ENCODE measurements at places on chromosomes 5 and 9.

GRCh38 chr9:99353408-99353807 lies 131.3 kb downstream of the SEC61B start:
- no peak for DNase-seq

DNA sequence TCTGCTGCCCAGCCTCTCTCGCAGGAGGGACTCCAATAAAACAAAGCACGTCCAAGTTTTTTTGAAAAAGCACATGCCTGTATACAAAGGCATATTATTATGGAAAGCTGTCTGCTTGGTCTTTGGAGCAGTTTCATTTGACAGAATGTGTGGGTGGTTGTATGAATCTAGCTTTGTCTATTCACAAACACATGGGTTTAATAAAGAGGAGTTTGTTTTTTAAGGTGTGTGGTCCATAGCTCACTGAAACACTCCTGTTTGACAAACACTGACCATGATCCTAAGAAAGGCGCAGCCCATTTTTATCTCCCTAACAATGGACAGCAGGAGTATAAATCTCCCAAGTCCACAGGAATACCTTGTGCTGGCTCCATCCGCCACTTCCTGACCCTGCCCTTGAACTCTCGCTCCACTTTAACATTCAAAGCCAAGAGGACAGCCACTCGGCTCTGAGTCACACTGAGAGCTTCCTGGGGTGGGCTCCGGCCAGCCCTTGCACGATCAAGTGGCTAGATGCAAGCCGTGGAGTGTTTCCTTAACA lies 371.9 kb downstream of the EBF1 start:
- no peak for DNase-seq

DNA sequence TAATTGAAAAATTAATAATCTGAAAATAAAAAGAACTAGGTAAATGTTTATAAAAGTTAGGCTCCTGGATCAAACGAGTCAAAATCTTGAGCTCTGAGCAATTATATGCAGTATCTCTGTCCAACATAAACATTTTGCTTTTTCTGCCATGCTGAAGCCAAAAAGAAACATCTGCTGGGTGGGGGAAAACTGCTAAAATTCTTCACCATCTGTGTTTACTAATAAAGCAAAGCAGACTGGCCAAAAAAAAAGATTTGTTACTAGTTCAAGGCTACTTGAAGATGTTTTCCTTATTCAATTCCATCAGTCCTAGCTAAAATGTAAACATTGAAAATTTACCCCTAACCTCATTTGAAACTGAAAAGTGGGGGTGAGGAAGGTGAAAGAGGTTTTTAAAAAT lies 29.7 kb downstream of the GTF3C4 start:
- no peak for DNase-seq

GRCh38 chr5:32735512-32735911 lies 24.4 kb downstream of the NPR3 start:
- DNase-seq, result no peak

DNA sequence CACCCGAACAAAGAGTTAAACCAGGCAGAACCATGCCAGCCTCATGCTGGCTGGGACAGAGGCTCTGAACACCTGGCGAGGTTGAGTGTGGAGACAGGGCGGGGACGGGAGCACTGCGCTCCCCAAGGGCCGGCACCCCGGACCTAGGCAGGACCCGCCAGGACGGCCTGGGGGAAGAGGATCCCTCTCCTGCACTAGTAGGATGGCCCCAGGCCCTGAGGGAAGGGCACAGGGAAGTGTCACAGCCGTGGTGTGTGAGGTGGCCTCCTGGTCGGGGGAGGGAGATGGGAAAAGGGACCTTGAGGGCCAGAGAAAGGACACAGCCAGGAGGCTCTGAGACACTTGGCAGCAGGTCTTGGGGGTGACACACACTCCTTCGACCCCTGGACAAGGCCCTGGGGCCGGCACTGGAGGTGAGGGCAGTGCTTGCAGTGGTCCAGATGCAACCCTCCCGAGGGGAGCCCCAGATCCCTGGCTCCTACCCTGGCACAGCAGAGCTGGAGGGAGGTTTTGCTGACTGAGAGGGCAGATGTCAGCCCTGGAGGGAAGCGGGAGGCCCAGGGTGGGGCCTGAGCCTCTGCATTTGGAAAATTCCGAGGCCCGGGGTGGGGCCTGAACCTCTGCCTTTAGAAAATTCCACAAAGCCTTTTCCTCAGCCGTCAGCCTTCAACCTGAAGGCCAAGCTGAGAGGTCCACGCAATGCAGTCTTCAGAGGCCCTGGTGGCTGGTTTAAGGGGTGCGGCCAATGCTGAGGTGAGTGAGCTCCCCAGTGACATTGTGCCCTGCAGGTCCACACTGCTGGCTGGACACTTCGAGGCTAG lies 24.8 kb upstream of the TERT start:
- DNase-seq, result no peak

GRCh38 chr5:41869151-41869723 lies 988 bp downstream of the OXCT1 start:
- DNase-seq, result peak; percentile 32

DNA sequence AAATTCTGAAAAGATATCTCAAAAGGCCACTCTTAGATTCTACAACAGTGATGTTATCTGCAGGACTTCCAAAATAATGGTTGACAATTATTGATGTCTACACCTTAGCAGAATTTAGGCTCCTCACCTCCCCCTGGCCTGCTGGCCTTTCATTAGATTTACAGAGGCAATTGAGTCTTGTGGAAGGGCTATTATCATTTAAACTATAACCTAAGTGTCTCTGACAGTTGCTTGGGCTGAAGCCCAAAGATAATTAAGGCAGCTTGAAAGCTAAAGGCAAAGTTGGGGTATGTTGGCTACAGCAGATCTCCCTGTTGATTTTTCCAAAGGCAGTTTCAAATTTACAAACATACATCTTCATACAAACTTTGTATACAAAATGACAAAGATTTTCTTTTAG lies 912.3 kb downstream of the TAF11L14 start:
- DNase-seq, result no peak

DNA sequence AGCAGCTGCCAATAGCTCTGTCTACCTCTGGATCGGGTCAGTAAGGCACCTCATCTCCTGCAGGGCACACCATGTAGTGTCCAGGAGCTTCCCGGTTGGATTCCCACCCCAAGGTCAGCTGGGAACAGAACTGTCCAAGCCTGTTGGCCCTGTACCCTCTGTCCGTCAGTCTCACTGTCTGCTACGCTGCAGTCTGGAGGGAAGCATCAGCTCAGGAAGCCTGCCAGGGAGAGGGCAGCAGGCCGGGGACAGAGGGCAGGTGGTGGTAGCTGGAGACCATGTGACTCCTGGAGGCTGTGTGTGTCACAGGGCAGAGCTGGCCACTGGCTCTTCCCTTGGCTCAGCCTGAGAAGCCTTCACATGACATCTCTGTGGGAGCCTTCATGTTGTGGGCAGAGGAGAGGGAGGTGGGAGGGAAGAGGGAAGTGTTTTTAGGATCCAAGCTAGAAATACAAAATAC lies 134.5 kb downstream of the SEC61B start:
- no peak for DNase-seq

- DNase-seq, result no peak
Observed at GRCh38 chr5:55134053-55134722, 25.8 kb upstream of the GPX8 start.

- DNase-seq, result no peak
Observed at GRCh38 chr9:126393876-126394275, 67.2 kb downstream of the MVB12B start.

Data from activated B cell treated with CpG ODN at 0.5 μM for 24 hours (primary cell).